ENCODE measurements at places on chromosomes 5 and 9. TPM values are rescaled to one million over a fixed set of nuclear protein-coding genes. Genes with fewer than 3 reads are reported as not detected.

The SLC6A3 gene
- 0.12 TPM for polyA plus RNA-seq

The IL9 gene
- not detected for polyA plus RNA-seq

DNA sequence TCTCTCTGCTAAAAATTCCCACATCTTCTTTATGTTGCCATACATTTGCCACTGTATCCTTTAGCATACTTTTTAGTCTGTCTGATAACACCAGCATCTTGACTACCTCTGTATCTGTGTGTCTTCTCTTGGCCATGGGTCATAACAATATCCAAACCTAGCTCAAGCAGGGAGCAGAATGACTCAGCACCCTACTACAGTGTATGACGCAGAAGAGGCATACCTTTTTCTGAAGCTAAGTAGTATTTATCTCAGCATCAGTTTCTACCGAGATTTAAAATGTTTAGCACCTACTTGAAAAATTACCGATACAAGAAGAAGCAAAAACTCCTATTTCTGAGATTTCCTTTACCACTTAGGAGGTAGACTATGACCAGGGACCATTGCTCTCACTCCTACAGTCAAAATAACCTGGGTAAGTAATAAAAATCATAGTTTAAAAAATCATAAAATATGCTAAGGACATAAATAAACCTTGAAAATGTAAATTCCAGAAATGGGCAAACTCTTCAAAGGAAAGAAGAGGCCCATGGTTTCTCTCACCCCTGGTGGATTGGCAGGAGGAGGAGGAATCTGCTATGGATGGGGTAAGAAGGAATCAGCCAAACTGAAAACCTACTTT is 286.5 kb downstream of the MAST4 start:
- DNase-seq = no peak

The LIX1 gene
- not detected for polyA plus RNA-seq

Measured in HepG2 (cell line).